ENCODE measurements at places on chromosomes 3 and 15. TPM values are rescaled to one million over a fixed set of nuclear protein-coding genes. Genes with fewer than 3 reads are reported as not detected.

SIDT1 gene
- 44.9 TPM for total RNA-seq

SATB1 gene
- total RNA-seq, result 23.0 TPM

ARGFX gene
- not detected for total RNA-seq

DNA sequence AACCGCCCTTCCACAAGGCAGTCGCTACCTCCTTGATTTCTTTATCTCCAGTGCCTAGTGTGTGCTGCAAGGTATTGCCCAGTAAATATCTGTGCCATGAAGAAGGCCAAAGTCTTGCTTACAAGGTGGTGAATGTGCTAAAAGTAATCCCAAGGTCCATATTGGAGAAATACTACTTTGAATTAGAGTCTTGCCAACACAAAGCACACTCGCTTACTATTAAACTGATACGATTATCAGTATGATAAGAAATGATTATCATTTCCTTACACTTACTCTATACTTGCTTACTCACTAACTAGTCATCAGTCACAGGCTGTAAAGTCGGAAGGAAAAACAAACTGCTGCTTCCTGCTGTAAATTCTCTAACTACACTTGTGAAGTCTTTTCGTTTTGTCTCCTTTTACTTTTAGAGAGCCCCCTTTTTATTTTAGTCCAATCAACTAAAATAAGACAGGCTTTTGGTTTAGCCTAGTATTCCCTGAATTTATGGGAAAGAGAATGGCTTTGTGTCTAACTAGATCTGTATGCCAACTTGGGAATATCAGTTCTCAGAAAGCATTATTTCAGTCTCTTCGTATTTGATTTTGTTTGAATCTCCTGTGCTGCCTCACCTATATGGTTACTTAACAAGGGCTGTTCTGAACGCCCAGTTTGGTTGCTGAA, 107.1 kb upstream of the TSC22D2 start:
- DNase-seq, result no peak

GRCh38 chr3:103690536-103690935, 1255.7 kb downstream of the ZPLD1 start:
- no peak for DNase-seq

- DNase-seq, result no peak
These were observed 140.2 kb upstream of the SKOR1 start for GRCh38 chr15:67685008-67685599.

GRCh38 chr3:44890258-44890657, 15.8 kb downstream of the TGM4 start:
- DNase-seq, result no peak

DNA sequence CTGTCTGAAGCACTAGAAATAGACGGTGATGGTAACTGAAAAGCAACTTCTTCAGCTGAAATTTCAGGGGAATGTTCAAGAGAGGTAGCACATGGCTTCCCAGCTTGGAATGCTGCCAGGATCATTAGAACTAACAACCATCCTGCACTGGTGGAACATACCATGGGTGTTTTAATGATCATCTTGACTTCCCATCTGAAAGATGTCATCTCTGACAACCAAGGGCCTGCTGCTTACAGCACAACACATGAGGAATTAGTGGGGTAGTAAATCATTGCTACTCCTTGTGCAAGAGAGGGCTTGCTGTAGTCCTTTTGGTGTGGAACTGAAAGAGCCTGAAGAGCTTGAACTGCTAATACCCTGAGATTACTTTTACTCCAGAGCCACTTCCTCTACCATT, 853.7 kb downstream of the MCTP2 start:
- DNase-seq, result no peak

GRCh38 chr3:126052196-126053058, 31.5 kb downstream of the SLC41A3 start:
- DNase-seq, result no peak

DNA sequence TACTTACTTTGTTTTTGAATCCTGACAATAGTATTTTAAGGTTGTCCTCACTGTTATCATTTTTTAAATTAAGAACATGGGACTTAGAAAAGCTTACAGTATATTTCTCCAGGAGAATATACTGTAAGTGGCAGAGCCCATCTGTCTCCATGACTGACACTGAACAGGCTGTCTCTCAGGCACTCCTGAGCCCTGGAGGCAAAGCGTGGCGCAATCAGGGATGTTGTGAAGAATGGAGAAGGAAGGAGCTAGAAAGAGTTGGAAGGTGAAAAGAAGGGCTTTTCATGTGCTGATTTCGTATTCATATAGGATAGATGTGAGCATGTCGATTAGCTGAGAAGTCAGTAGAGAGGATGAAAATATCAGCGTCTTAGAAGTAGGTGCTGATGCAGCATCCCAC, 41.5 kb downstream of the FGF12 start:
- DNase-seq, result no peak

CDC25A gene
- total RNA-seq, result 1.8 TPM

DNA sequence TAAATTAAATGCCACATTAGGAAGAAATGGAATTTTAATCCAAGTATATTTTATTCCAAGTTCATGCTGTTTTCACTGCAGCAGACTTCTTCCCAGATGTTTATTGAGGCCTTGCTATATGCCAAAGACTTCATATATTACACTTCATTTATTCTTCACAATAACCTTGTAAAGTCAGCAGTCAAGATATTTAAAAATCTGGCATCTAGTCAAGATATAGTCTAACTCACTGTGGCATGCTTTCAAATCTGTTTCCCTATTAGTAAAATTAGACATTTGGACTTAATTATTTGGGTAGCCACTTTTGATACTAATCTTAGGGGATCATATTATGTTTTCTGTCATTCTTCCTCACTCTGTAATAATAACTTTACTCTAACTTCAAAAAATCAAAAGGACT, 81.5 kb upstream of the VGLL3 start:
- DNase-seq, result no peak

DNA sequence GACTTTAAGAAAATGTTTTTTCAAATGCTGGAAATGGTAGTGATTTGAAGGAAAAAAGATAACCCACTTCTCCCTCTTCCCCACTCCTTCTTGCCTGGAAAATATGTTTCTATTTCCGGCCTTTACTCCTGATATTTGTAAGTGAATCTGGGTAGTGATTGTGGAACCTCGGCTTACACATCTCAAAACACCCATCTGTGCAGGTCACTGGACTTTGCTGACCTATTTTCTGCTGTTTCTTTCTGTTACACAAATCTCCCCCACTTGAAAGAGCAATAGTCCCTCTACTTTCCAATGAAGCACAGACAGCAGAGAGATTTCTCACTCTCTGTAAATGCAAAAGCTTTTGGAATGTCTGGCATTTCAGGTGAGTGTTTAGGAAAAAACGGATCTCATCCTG, 76.9 kb upstream of the ICE2 start:
- no peak for DNase-seq

GRCh38 chr3:99645277-99646106, 7.1 kb downstream of the COL8A1 start:
- no peak for DNase-seq
